ENCODE measurements at places on chromosomes 11 and 22.

DNA sequence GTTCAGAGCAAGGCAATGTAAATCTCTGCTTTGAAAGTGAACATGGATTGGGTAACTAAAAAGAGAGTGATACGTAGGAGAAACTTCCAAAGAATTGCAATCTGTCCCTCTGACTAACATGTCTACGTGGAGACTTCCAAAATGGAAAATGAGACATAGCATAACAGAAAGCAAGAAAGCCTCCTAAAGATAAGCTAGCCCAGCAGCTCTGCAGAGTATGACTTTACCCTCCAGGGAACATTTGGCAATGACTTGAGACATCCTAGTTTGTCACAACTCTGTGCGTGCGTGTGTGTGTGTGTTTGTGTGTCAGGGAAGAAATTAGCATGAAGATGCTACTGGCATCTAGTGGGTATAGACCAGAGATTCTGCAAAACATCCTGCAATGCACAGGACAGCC lies 817.4 kb downstream of the NTM start:
- DNase-seq = no peak

GRCh38 chr11:128188346-128189004 lies 398.9 kb downstream of the ETS1 start:
- no peak for DNase-seq

DNA sequence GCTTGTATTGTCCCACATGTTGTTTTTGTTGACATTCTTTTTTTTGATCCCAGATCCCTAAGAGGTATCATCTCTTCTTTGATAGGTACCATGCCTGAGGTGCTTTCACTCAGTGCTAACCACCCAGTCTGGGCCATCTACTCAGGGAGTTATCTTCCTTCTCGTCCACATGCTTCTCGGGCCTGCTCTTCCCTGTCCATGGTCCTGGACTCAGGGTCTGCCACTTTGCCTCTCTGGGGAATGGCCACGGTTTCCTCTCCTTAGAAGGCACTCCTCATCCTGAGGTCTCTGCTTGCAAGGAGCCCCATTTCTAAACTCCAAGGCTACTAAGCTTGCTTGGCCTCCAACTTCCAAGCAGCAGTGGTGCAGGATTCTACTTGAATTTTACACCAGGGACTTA lies 227.0 kb upstream of the NCAM1 start:
- DNase-seq = peak; percentile 14

DNA sequence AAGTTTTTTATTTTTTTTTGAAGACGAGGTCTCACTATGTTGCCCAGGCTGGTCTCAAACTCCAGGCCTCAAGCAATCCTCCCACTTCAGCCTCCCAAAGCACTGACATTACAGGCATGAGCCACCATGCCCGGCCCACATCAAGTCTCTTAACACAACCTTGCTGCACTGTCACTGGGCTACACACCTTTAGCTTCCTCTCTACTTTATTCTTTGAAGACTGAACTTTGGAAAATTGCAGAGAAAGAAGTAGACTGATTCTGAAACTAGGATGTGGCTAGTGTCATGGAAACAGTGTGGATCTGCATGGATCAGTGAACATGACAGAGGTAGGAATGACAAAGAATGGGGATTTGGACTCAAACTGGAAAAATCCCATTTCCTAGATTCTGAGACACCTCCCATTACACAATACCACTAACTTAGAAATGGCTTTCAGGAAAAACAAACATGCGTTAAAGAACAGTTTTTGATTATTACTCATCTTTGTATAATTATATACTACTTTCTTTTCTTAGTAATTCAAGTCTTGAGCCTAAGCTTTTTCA lies 99.6 kb upstream of the SPON1 start:
- no peak for DNase-seq

GRCh38 chr22:28594797-28595462 lies 84.7 kb downstream of the TTC28 start:
- DNase-seq = peak; percentile 78

DNA sequence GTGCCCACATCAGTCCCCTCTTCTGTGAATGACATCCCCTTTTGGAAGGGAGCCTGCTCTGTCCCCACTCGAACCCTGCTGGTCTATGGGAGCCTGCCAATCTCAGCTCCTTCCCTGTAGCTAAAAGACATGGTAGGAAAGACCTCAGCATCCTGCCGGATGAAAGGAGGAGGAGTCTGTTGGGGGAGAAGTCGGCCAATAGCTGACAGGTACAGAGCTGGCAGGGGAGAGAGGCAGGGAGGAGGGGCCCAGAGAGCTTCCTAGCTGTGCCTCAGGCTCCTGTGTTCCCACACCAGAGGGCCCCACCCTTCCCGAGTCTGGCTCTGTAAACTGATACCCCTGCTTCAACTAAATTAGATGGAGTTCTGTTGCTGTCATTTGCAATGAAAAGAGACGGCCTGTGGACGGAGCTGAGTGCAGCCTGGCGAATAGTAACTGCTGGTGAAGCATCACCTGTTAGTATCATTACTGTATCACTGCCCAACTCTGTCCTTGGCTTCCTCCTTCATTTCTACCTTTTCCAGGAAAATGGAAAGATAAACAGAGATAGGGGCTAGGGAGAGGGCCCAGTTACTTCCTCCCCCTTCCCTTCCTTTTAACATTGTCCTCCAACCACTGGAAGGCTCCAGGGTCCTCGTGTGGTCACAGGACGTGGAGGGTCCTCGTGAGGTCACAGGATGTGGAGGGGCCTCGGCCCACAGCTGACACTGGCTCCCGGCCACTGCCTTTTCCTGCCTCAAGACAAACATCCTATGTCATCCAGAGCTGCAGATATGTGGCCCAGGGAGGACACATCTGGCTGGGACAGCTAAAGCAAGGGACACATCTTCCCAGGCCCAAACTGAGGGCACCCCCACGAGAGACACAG lies 15.1 kb downstream of the FXYD6 start:
- DNase-seq = no peak

GRCh38 chr22:47395481-47395880 lies 633.0 kb downstream of the TBC1D22A start:
- no peak for DNase-seq

GRCh38 chr22:36682811-36683210 lies 20.7 kb downstream of the CACNG2 start:
- DNase-seq = no peak

- no peak for DNase-seq
Measured at GRCh38 chr11:116171271-116172140, 601.3 kb downstream of the BUD13 start.

GRCh38 chr22:46008291-46008690 lies 31.3 kb upstream of the WNT7B start:
- no peak for DNase-seq

- DNase-seq = no peak
Measured at GRCh38 chr11:100397401-100397800, 289.7 kb upstream of the ARHGAP42 start.

- DNase-seq = no peak
Measured at GRCh38 chr22:22180738-22181285, 63.8 kb upstream of the VPREB1 start.

DNA sequence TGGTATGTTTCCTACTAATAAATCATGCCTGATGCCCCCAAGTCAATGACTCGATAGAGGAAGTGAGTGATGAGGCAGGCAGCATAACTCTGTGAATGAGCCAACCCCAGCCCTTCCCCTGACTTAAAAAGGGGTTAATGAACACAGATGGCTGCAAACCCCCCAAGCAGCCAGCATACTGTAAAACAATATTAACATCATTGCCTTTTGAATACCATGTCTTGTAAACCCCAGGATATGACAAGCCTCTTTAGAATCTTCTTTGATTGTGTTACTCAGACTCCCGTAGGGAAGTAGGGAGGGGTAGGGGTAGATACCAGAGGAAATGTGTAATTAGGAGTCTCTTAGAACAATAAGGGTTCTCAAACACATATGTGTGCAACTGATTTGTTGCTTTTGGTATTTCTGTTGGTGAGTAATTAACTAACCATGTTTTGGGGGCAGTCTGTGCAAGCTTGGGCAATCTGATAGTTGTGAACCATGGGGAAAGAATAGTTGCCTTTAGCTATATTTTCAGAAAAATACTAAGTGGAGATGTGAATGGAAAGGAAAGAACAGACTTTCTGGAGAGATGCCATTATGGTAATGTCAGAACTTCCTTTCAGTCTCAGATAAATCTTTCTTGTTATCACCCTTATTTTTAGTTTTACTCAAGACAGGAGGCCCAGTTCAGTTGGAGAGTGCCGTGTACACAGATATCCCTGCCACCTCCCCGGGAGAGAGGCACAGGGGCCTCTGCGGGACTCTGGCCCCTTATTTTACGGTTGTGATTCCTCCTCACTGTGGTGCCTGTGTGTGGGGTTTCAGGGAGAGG lies 701.8 kb downstream of the NTM start:
- peak; percentile 69 for DNase-seq

- DNase-seq = peak; percentile 61
Measured at GRCh38 chr11:68122936-68123539, 1.9 kb upstream of the CHKA start.

GRCh38 chr22:44536411-44536810 lies 38.4 kb upstream of the RTL6 start:
- DNase-seq = no peak

GRCh38 chr11:10298342-10298741 lies 4.3 kb upstream of the SBF2 start:
- peak; percentile 92 for DNase-seq

- no peak for DNase-seq
Measured at GRCh38 chr22:38652859-38653258, 3.3 kb downstream of the FAM227A start.

GRCh38 chr11:3001496-3001895 lies 9.4 kb upstream of the NAP1L4 start:
- DNase-seq = no peak

DNA sequence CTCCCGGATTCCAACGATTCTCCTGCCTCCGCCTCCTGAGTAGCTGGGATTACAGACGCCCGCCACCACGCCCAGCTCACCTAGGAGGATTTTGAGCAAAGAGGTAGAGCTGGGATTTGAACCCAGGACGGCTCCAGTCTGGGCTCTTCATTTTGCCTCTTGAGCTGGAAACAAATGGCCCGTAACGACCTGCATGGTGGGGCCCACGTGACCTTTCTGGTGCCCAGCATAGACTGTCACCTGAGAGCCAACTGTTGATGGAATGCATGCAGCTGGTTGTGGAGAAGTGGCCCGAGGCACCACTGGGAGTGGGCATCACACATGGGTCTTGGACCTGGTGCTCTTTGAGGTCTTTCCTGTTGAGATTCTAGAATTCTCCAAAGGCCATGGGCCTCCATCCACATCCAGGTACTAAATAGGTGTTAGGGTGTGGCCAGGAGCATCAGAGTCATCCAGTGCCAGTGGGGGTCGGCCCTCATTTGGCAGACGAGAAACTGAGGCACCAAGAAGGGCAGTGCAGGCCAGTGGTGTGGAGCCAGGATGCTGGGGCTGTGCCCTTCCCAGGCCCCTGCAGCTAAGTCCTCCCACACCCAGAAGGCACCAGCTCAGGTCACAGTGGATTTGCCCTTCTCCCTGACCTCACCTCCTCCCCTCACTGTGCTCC lies 3.9 kb downstream of the ATF4 start:
- DNase-seq = no peak

DNA sequence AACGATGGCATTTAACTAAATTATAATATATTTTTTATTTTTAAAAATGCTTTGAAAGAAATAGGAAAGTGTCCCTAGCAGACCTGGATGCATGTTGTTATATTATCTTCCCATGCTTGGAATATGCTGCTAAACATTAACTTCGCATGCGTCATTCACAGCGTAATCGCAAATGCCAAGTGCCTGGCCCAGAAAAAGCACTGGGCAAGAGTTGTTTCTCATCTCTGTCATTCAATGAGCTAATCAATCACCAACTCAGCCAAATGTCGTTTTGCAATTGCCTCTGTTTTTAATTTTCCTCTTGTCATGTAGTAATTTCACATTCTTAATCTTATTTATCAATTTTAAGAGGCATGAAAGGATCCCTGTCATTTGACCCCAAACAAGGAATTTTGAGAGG lies 1421.9 kb downstream of the BRD1 start:
- no peak for DNase-seq

- no peak for DNase-seq
Measured at GRCh38 chr11:119673759-119674336, 55.2 kb downstream of the NECTIN1 start.

All from fibroblast of villous mesenchyme (primary cell).